Left forelimb (tissue), 1 donor: ENCODE measurements at places on chromosomes 13 and 19.

DNA sequence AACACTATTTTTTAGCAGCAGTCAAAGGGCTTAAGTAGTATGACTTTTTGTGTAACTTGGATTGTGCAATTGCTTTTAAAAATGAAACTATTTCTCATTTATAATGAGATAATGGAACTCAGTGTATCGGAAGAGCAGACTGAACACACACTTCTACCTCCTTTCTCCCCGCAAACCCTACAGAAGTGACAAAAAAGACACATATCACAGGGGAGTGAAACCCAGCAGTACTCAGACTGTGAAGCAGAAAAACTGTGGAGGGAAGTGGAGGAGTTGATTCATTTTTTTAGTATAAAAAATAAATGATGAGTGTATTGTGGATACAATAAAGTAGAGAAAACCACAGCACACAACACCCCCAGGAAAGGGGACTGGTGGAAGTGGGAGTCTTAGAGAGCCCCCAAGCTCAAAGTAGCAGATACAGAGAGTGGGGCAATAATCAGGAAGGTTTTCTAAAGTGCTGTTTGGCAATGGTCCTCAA is 9.7 kb downstream of the LPAR6 start:
- DNase-seq, result no peak

GRCh38 chr19:16654140-16654539 is 5.8 kb downstream of the SMIM7 start:
- no peak for DNase-seq

DNA sequence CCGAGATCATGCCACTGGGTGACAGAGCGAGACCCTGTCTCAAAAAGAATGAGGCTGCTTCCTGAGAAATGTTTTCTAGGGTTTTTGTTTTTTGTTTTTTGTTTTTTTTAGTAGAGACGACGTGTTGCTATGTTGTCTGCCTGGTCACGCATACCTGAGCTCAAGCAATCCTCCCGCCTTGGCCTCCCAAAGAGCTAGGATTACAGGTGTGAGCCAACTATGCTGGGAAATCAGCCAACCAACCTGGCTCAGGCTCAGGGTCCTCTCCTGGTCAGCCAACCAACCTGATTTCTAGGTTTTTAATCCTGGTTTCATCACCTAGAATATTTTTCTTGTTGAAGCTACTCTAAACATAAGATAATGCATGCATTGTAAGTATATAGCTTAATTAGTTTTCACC is 7.8 kb downstream of the DHX34 start:
- no peak for DNase-seq

DNA sequence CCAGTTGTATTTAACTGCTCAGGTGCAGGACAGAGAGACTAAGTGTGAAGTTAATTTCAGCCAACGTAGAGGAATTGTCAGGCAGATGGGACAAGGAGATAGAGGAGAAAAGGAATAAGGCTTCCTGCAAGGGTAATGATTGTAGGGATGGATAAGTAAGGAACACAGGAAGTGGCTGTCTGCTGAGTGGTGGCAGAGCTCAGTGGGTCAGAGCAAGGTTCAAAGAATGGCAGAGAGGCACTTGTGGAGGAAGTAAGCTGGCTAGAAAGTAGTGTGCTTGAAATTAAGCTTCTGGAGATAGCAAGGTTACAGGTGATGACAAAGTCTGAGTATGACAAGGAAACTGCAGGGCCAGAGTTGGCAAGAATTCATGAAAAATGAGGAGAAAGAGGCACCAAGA is 47.9 kb downstream of the USPL1 start:
- no peak for DNase-seq

DNA sequence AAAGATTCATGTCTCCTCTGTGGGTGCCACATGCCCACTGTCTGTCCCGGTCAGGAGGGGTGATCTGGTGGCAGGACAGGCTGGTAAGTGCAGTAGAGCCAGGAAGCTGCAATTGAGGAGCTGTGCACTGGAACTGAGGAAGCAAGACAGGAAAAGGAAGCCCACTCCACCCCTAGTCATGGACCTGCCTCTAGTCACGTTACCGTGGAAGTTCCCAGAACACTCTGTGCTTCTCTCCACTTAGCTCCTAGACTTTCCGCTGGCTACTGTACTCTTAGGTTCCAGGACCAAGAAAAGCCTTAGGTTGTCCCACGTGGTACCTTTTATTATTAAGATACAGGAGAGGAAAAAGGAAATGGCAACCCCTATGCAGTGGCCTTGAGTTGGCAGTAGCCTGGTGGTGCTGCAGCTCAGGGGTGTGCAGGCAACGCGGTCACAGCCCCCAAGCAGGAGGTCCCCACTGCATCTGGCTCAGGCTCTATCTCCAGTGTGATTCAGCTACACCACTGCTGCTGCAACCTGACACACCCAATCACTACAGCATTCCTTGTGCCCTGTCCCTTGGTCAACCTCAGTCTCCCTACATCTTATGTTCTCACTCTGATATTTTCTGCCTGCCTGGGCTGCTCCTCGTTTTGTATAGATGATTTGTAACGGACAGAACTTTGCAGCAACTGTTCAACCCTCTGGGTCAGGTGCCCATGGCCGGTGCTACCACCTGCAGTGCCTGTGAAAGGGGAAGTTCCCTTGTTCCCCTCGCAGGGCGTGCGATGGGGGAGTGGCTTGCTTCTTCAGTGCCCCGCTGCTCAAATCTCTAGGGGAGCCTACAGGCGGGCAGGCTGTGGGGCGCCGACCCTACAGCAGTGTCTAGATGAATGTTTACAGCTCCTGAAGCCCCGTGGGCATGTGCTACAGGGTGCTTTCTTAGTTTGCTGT is 24.4 kb upstream of the GPR12 start:
- no peak for DNase-seq

GRCh38 chr13:28529836-28530235 is 34.9 kb upstream of the FLT1 start:
- DNase-seq, result no peak

DNA sequence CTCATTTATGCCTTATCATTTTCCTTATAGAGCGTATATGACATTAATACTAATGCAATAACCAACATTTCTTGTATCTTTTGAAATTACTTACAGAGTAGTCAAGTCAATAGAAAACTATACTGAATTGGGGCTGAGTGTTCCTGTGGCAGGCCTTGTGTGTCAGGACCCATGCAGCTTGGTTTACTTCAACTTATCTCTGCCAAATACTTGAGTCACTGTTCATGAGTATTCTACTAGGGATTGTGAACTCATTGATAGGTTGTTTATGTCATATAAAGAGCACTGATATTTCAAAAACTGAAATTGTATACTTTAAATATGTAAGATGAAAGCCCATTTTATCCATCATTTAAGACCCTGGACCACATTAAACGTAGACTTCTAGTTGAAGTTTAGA is 688.6 kb upstream of the SLITRK1 start:
- DNase-seq, result no peak
